ENCODE measurements at places on chromosomes 11 and 22.

GRCh38 chr11:9728058-9728457 lies 64.2 kb downstream of the SWAP70 start:
- H3K4me3 ChIP-seq: no peak overlapping the region
- no peaks in the 10 kb centered on the region for H3K36me3 ChIP-seq
- no peaks in the 10 kb centered on the region for H3K4me1 ChIP-seq
- no peaks in the 10 kb centered on the region for H3K27me3 ChIP-seq
- no peak for DNase-seq

DNA sequence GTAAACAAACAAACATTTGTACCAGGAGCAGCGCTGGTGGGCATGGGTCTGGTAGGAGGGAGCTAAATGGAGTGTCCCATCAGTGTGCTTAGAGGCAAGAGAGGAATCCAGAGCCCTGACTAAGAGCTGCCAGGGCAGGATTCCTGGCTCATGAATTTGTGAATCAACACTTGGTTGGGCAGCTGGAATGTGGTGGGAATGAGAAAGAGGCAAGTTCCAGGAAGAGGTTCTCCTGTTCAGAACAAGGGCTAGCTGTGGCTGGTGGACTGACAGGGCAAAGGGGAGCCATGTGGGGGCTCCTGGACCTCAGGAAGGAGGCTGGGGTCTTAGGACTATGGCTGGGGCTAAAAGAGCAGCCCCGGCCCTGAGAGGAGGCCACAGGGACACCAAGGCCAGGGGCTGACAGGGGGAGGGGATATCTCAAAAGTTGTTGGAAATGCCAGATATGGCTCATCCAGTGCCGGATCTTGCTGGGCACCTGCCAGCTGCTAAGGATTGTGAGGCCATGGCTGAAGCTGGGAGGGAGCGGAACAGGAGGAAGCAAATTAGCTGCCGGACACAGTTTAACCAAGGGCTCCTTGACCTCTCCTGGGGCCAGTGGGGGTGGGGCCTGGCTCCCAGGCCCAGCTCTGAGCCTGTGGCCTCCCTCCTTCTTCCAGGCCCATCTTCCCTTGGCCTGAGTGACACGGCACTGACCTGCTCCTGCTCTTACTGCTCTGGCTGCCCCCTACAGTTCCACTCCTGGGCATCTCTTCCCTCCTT lies 14.6 kb upstream of the P2RY6 start:
- H3K4me1 ChIP-seq: no peaks in the 10 kb centered on the region
- no peaks in the 10 kb centered on the region for H3K36me3 ChIP-seq
- H3K27ac ChIP-seq: no peak overlapping the region

GRCh38 chr11:2305788-2306451 lies 4.1 kb downstream of the TSPAN32 start:
- H3K36me3 ChIP-seq: peaks cover 2% of the 10 kb centered on the region
- peak; percentile 20 for DNase-seq
- peak overlapping the region; percentile 98 for H3K4me3 ChIP-seq
- peak overlapping the region; percentile 100 for H3K27ac ChIP-seq
- no peaks in the 10 kb centered on the region for H3K27me3 ChIP-seq
- H3K4me1 ChIP-seq: peaks cover 21% of the 10 kb centered on the region

DNA sequence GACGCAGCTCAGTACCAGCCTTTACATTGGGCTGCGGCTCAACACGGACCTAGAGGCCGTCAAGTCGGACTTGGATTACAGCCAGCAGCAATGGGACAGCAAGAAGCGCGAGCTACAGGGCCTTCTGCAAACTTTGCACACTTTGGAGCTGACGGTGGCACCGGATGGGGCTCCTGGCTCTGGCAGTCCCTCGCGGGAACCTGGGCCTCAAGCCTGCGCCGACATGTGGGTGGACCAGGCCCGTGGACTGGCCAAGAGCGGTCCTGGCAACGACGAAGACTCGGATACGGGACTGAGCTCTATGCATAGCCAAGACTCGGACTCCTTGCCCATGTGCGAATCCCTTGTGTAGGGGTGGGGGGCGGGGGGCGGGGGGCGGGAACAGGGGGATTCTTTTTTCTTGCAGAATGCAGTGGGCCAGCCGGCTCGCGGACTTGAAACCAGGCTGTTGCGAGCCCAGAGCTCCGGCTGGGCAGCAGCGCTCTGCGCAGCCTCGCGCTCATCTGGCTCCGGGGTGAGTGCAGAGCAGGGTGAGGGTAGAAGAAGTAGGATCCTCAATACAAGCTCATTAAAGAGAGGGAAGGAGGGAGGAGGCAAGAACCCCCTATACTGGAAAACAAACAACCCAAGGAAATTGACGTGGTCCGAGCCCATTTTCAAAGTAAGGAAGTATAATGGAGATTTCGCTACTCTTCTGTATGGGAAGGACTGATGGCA lies 1.8 kb downstream of the RASSF10 start:
- H3K4me1 ChIP-seq: no peaks in the 10 kb centered on the region
- H3K27ac ChIP-seq: no peak overlapping the region
- H3K36me3 ChIP-seq: no peaks in the 10 kb centered on the region

All from activated T-cell treated with anti-CD3 and anti-CD28 coated beads, Interleukin-2, amount 50 U/mL, for 72 hours (primary cell).